ENCODE measurements at places on chromosomes 13 and 19.
A peak's percentile ranks its signal among the peaks of the same experiment; 100 is the strongest.

GRCh38 chr13:74080762-74081161, 53.4 kb downstream of the KLF12 start:
- DNase-seq: no peak

DNA sequence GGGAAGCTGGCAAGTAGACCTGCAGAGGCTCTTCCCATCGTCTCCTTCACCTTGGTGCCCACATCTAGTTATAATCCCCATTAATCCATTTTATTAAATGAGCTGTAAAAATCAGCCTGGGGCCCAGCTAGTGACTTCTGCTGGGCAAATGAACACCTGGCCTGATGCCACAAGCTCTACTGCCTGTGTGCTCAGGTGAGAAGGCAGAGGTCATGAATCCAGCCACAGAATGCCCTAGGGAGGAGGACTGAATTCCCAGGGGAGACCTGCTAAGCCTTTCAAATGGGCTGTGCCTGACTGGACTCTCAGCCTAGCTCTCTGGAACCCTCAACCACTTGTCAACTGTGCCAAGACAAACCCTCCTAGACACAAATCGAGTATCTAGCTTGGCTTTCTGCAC, 74.0 kb downstream of the PDS5B start:
- DNase-seq: peak; percentile 11

DNA sequence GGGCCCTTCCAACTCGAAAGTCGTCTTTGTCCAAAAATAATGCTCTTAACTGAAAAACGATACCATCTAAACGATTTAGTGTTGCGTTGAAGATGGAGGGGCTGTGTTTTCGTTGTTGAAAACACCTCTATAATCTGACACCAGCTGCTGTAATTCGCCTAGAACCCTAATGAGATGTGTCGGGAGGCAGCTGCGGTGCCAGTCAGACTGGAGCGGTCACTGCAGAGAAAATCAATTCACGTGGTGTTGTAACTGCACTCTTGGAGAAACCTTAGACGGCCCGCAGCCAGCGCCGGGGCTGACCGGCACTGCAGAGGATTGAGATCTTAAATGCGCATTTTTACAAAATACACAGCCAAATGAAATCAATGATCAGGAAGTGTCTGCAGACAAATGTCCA, 339.1 kb downstream of the ZNF536 start:
- DNase-seq: no peak

DNA sequence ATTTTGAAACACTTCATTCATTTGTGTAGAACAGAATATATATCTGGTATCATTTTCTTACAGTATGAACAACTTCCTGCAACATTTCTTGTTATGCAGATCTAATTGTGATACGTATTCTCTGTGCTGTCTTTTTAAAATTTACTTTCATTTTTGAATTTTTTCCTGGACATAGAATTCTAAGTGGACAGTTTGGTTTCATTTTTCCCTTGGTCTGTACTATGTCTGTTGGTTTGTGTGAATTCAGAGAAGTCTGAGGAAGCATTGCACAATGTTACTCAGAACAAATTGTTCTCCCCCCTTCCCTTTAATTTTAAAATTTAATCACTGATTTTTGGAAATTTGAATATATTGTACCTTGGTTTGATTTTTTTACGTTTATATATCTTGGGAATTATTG, 352.5 kb upstream of the PCDH20 start:
- DNase-seq: no peak

- DNase-seq: no peak
Measured at GRCh38 chr19:8441725-8442544, 2.8 kb upstream of the HNRNPM start.

- DNase-seq: peak; percentile 56
Measured at GRCh38 chr13:45623516-45624090, 8.1 kb upstream of the ERICH6B start.

Data from DMS53 (cell line).